ENCODE measurements at places on chromosomes 11 and 22. TPM values are rescaled to one million over a fixed set of nuclear protein-coding genes. Genes with fewer than 3 reads are reported as not detected.

GRCh38 chr22:46993633-46994032, 231.2 kb downstream of the TBC1D22A start:
- H3K4me3 ChIP-seq: no peak overlapping the region
- H3K27ac ChIP-seq: no peak overlapping the region
- H3K36me3 ChIP-seq: peaks cover 31% of the 10 kb centered on the region
- H3K27me3 ChIP-seq: no peaks in the 10 kb centered on the region

DNA sequence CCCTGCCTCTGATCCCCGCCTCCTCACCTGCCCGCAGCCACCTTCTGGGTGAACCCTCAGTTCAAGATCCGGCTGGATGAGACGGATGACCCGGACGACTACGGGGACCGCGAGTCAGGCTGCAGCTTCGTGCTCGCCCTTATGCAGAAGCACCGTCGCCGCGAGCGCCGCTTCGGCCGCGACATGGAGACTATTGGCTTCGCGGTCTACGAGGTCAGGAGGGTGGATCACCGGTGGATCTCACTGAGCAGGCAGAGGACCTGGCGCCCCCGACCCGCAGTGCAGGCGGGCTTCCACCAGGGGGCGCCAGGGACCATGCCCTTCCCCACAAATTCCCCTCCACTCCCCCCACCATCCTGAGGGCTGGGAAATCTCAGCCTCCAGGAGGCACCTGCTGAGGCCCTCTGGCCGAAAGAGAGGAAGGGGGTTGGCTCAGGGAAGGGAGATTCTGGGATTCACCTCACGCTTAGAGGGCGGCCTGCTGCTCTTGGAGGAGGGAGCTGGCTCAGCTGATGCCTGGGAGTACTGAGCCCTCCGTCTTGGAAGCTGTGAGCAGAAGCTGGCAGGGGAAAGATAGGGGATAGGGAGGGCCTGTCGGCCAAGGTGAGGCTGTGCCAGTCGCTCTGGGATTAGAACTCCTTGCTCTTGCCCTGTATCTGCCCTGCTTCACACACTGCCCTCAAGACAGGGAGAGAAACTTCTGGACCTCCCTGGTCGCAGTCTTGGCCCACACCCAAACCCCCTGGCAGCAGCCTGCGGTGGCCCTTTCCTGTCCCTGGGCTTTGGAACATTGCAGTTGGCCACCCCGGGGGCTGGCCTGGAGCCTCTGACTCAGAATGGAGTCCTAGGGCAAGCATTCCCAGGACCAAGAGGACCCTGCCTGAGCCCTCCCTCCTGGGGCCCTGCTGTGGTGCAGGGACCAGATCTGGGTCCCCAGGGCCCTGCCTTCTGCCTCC, 23.2 kb downstream of the CAPN1 start:
- no peak overlapping the region for H3K4me3 ChIP-seq
- no peaks in the 10 kb centered on the region for H3K27me3 ChIP-seq
- DNase-seq: peak; percentile 36
- H3K4me1 ChIP-seq: no peaks in the 10 kb centered on the region

DNA sequence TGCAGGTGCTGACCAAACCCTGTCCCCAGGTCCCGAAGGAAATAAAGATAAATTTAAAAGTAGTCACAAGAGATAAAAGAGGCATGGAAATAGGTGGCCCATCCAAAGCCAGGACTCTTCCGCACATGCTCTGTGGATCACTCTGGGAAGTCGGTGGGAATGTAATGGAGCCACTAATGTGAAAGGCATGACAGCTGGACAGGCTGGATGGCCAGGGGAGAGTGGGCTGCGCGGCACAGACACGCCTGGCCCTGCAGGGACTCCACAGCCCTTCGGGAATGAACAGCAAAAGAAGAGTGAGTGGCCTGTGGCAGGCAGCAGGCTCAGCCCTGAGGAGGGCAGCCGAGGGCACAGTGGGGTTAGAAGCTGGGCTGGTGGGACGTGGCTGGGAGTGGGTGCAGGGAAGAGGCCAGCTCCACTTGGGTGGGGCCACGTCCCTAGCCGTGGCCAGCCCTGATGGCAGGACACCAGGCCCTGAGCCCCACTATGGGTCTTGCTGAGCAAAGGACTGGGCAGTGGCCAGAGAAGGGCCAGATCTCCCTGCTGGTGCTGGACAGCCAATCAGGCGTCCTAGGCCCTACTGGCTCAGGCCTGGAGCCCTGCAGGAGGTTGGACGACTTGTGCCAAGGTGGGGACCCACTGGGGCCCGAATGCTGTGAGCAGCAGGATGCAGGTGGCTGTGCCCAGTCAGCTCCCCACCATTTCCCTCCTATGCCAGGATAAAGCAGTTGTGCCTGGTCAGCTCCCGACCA, 31.3 kb upstream of the GNB1L start:
- no peaks in the 10 kb centered on the region for H3K36me3 ChIP-seq
- DNase-seq: no peak

GRCh38 chr22:49101873-49102272, 725.8 kb downstream of the BRD1 start:
- no peak for DNase-seq
- no peaks in the 10 kb centered on the region for H3K36me3 ChIP-seq
- no peak overlapping the region for H3K4me3 ChIP-seq
- H3K27ac ChIP-seq: no peak overlapping the region
- no peaks in the 10 kb centered on the region for H3K4me1 ChIP-seq
- H3K27me3 ChIP-seq: no peaks in the 10 kb centered on the region

- no peaks in the 10 kb centered on the region for H3K27me3 ChIP-seq
- H3K27ac ChIP-seq: peak overlapping the region; percentile 97
- peaks cover 59% of the 10 kb centered on the region for H3K4me1 ChIP-seq
- peak overlapping the region; percentile 99 for H3K4me3 ChIP-seq
- H3K36me3 ChIP-seq: no peaks in the 10 kb centered on the region
Measured at GRCh38 chr11:108220721-108221336, 1.6 kb downstream of the NPAT start.

GRCh38 chr11:118170882-118171268, 5.6 kb downstream of the SCN2B start:
- H3K4me1 ChIP-seq: peaks cover 8% of the 10 kb centered on the region
- DNase-seq: no peak
- no peaks in the 10 kb centered on the region for H3K36me3 ChIP-seq
- H3K27me3 ChIP-seq: no peaks in the 10 kb centered on the region
- no peak overlapping the region for H3K27ac ChIP-seq
- no peak overlapping the region for H3K4me3 ChIP-seq

GRCh38 chr11:4095509-4096230, 1.1 kb downstream of the RRM1 start:
- no peaks in the 10 kb centered on the region for H3K27me3 ChIP-seq
- peak overlapping the region; percentile 90 for H3K27ac ChIP-seq
- DNase-seq: peak; percentile 16
- H3K4me3 ChIP-seq: peak overlapping the region; percentile 84
- H3K36me3 ChIP-seq: no peaks in the 10 kb centered on the region

- no peaks in the 10 kb centered on the region for H3K36me3 ChIP-seq
- no peak for DNase-seq
- no peak overlapping the region for H3K4me3 ChIP-seq
- no peaks in the 10 kb centered on the region for H3K4me1 ChIP-seq
- H3K27me3 ChIP-seq: peaks cover under 1% of the 10 kb centered on the region
- H3K27ac ChIP-seq: no peak overlapping the region
Measured at GRCh38 chr11:69983571-69983877, 94.6 kb upstream of the ANO1 start.

DNA sequence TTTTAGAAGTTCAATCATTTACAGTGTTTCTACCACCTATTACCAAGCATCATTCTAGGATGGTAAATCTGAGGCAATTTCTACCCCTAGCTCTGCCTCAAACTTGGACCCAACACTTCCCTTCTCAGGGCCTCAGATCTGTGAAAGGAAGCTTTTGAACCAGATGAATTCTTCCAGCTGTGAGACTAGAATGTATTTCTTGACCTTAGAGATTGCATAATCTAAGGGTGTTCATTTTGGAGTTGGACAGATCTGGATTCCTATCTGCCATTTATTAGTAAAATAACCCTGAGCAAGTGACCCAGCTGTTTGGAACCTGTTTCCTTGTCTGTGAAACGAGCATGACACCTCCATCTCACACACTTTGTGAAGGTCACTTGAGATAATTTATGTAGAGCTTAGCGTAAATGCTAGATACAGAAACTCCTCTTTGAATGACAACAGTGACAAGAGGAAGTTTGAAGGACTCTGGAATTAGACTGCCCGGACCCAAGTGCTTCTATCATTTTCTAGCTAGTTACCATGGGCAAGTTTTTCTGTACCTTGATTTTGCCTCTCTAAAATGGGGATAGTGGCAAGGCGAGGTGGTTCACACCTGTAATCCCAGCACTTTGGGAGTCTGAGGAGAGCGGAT, 3.8 kb upstream of the INTS5 start:
- no peaks in the 10 kb centered on the region for H3K27me3 ChIP-seq
- H3K27ac ChIP-seq: no peak overlapping the region
- H3K36me3 ChIP-seq: no peaks in the 10 kb centered on the region
- H3K4me3 ChIP-seq: no peak overlapping the region
- no peak for DNase-seq
- H3K4me1 ChIP-seq: peaks cover 8% of the 10 kb centered on the region

DNA sequence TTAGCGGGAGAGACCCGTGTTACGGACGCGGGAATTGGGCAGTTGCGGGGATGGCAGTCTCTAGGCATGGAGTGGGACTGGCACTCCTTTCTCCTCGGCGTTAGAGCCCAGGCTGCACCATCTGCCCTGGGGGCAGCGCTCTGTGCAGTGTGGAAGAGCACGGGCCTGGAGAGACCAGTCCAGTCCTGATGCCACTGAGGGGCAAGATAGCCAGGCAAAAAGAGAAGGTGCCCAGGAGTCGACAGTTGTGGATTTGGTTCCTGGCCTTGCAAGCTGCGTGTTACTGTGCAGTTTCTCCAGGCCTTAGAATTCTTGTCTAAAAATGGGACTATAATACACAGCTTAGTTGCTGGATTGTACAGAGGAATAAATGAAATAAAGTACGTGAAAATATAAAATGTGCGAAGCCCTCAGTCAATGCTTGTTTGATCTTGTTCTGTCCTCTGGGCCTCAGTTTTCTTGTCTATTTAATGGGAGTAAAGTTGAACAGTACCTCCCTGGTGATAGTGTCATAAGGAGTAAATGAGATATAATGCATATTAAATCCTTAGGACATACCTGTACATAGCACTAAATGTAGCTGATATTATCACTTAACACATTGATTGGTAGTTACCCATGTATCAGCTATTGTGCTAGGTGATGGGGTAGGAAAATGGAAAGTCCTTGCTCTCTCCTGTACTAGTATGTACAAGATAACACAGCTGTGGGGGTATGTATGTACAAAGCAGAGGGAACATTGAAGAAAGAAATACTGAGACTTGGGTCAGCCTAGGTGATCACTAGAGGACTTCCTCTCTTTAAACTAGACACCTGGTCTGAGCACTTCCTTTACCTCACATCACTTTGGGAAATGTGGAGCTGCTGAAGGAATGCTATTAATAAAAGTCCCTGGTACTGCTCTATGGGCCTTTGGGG, 1.2 kb downstream of the ATXN10 start:
- no peaks in the 10 kb centered on the region for H3K27me3 ChIP-seq
- H3K4me3 ChIP-seq: peak overlapping the region; percentile 77
- H3K4me1 ChIP-seq: peaks cover 31% of the 10 kb centered on the region
- H3K27ac ChIP-seq: peak overlapping the region; percentile 36

The PACS1 gene
- 262 TPM for total RNA-seq

The OR10A2 gene
- total RNA-seq: not detected

The WT1 gene
- not detected for total RNA-seq

The DEFB131B gene
- total RNA-seq: not detected

The C1QTNF5 gene
- not detected for total RNA-seq

The NAALAD2 gene
- not detected for total RNA-seq
